ENCODE measurements at places on chromosomes 12 and 14.

DNA sequence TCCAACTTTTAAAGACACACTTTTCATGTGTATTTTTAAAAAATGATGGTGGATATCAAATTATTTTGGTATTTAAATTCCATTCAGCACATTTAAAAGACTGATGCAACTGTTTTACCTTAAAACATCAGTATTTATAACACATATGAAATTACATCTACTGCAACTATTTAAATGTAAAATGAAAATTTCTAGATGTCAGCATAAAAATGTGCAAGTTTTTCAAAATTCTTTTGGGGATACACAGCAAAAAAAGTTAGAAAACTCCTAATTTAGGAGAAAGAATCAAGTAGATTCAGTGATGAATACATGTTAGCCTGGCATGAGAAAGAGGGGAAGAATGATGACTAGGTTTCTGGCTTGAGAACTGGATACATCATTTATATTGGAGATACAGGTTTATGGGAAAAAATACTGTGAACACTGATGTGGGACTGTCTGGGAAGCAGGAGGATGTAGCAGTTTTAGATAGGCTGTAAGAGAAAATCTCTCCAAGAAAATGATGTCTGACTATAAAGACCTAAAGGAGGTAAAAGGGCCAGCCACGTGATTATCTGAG is 9.2 kb downstream of the SOS2 start:
- DNase-seq: no peak

- no peak for DNase-seq
Measured at GRCh38 chr12:54444206-54444605, 25.1 kb upstream of the ITGA5 start.

- DNase-seq: no peak
Measured at GRCh38 chr12:54217774-54218241, 29.0 kb upstream of the SMUG1 start.

- DNase-seq: peak; percentile 68
Measured at GRCh38 chr14:92531106-92531873, 17.7 kb downstream of the RIN3 start.

DNA sequence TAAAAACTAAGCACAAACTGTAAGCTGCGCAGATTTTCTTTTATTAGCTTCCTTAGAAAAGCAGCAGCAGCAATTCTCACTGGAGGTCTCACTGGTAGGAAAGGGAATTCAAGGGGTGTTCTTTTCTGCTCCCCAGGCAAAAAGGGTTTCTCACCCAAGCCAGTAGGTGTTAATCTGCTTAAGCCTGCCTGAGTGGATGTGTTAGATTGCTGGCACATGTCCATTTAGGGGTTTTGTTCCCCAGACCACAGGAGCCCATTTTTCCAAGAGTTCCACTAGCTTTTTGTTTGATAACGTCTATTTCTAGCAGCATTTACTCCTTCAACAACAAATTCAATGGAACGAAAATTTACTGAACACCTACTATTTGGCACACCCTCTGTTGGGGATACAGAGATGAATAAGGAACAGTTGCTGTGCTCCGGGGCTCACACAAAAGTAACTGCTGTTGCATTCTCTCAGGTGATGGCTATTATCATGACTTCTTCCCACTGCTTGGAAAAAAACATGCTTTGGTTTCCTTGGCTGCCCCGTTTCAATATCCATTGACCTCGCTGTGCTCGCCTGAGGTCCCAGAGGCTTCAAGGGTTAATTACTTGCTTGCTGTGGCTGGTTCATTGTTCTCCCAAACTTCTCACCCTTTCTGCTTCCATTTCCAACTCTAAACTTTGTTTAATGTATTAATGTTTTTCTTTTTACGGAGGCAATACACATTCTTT is 31.1 kb upstream of the RIC8B start:
- DNase-seq: no peak

- DNase-seq: no peak
Measured at GRCh38 chr14:86481104-86481503, 951.2 kb downstream of the FLRT2 start.

DNA sequence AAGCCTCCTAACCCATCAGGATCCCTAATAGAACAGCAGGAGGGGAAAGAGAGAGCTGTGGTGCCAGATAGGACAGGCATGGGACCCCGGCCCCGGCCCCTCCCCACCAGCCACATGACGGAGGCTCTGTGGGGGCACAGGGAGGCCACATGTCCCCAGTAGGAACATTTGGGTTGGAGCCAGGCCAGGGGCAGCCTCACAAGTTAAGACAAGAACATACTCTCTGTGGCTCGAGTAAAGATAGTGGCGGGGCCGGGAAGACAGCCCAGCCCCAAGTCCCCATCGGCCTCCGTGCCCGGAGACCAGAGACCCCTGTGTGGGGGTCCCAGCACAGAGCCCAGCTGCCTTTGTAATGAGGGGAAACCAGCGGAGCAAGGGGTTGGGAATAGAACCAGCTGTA is 78.6 kb upstream of the GALNT9 start:
- no peak for DNase-seq

- DNase-seq: no peak
Measured at GRCh38 chr14:104252256-104253215, 114.1 kb downstream of the KIF26A start.

- no peak for DNase-seq
Measured at GRCh38 chr12:124686370-124687173, 119.2 kb upstream of the NCOR2 start.

- no peak for DNase-seq
Measured at GRCh38 chr12:46751173-46751572, 74.6 kb downstream of the SLC38A4 start.

- DNase-seq: no peak
Measured at GRCh38 chr14:37695866-37696265, 100.4 kb downstream of the TTC6 start.

GRCh38 chr12:118219772-118220171 is 83.8 kb downstream of the PEBP1 start:
- DNase-seq: no peak

DNA sequence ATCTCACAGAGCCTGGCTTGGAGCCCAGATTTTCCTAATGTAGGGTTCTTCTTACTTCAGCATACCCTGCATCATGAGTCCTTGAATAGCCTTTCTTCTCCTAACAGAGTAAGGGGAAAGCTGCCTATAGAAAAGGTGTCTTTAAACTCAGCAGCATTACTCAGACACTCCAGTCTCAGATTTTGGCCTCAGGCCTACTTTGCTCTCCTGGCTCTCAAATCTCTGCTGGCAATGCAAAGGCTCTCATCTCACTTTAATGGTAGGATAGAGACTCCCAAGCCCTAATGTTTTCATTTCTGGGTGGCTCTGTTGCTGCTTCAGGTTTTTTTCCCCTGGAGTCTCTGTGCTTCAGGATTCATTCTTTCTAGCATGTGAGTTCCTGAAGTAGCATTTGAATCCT is 9.1 kb upstream of the NKX2-8 start:
- DNase-seq: no peak

- DNase-seq: no peak
Measured at GRCh38 chr12:120500581-120500980, 4.7 kb downstream of the DYNLL1 start.

GRCh38 chr14:31251028-31251958 is 43.7 kb upstream of the HECTD1 start:
- no peak for DNase-seq

DNA sequence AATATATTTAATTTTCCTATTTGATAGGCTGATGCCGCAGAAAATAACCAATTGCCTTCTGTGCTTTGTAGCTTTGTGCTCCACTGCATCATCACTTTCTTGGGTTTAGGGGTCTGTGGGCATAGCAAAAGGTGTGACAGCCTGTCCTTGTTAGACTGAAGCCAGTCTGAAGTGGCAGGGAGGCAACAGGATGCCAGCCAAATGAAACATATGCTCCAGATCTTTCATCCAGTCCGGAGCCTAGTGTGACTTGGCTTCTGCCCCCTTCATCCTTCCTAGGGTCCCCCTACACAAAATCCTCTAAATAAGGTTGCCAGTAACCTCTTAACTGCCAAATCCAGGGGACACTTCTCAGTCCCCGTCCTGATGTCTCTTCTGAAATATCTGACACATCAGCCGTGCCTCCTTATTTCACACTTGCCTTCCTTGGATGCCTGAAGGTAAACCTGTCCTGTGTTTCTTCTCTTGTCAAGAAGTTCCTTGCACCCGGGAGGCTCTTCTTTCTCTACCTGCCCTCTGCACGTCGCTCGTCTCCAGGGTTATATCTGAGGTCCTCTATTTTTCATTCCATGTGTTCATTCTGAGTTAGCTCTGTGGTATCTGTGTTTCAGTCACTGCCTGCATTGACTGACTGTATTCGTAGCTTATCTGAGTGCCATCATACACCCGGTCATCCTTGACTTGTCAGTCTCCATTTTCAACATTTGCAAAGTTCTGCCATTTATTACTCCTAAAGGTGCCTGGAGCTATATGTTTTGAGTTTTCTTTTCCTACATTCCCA is 47.8 kb downstream of the HMGA2 start:
- DNase-seq: no peak

- DNase-seq: no peak
Measured at GRCh38 chr12:110590059-110590458, 6.9 kb upstream of the PPTC7 start.

DNA sequence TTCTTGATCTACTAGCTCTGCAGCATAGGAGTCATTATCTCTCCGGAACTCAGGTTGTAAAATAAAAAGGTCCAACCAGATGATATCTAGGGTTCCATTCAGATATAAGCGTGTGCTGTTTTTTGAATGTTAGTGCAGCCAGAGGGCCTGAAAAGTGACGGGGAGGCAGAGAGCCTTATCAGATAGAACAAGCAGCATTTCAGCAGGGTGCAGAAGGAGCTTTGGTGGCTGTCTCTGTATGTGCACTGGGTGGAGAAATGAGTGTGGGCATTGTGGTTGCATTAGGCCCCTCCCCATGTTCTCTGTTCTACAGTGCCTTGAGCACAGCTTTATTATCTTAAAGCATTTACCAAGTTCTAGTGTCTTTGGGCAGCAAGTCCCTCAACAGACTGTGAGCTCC is 275.1 kb downstream of the NRXN3 start:
- no peak for DNase-seq

DNA sequence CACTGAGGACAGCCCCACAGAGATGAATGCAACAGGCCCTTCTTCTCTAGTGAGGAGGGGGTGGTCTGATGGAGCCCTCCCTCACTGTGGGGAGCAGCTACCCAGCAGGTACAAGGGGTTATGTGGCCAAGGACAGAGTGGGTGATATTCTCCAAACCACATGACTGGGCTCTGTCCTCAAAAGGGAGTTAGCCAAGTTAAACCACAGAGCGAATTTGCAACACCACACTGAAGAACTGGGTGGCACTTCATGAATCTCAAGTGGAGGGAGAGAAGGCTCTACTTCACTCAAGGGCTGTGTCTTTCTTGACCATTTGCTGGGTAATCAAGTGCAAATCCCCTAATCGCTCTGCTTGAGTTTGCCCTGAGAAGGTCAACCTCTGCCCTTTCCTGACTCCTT is 12.5 kb downstream of the GPR68 start:
- DNase-seq: no peak
